ENCODE measurements at places on chromosomes 2 and 18. TPM values are rescaled to one million over a fixed set of nuclear protein-coding genes. Genes with fewer than 3 reads are reported as not detected.

DNA sequence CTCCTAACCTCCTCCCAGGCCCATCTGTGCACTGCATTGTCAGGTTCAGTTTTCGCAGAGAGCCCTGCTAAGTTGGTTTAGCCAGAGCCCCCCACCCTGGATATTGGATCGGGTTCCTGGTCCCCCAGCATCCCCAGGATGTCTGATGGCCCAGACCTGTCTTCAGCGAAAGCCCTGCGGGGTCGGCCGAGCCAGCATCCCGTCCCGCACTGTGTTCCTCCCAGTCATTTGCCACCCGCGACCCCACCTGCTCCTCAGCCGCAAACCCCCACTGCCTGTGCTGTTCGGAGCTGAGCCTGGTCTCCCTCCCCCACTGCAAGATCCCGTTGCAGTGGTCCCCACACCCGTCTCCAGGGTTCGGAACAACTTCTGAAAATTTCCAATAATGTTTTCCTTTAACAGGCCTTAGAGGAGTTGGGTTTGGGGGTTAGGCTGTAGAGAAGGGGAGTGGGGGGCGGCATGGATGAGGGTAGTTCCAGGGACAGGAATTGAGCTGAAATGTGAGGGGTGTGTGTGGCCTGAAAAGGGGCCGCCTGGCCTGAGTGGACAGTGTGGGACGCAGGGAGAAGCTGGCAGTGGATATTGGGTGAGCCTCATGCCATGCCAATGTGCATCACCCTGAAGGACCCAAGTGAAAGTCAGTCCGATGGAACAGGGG lies 1.6 kb upstream of the COPS9 start:
- DNase-seq: no peak

- DNase-seq: no peak
Observed at GRCh38 chr2:234625626-234626250, 128.9 kb upstream of the ARL4C start.

DNA sequence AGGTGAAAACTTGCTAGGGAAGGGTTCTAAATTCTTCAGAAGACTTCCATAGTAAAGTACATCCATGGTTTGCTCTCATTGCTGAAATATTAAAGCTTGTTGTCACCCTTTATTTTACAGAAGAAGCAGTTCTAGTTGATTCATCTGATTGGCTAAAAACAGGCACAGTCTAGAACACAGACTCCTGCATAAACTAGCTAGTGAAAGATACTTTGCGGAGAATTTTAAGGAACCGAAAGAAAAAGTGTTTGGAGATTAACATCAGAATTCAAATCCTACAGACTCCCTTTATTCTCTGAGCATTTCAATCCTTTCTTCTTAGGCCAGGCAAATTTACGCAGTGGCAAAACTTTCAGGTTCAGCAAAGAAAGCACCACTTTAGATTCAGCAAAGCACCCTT lies 1076.5 kb upstream of the ZEB2 start:
- no peak for DNase-seq

GRCh38 chr18:9684881-9685614 lies 23.1 kb upstream of the RAB31 start:
- no peak for DNase-seq

The CFAP210 gene
- 1.0 TPM for total RNA-seq

The IL1F10 gene
- not detected for total RNA-seq

- no peak for DNase-seq
Observed at GRCh38 chr2:196399096-196399495, 227.7 kb upstream of the STK17B start.

The CDH2 gene
- total RNA-seq: 234 TPM

DNA sequence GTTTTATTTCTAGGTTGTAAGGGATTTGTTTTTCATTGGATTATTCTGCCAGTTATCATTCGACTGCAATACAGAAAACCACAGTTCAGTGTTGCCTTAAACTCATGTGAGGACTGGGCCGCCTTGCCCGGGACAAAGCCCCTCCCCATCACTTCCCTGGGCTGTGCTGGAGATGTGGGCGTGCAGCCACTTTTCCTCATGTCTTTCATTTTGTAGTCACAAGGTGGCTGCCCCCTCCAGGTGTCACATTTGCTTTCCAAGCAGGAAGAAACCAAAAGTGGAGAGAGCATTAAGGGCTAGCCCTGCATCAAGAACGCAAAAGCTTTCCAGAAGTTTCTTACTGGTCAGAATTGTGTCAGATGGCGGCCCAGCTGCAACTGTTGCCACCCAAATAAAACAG lies 492.5 kb upstream of the ID2 start:
- DNase-seq: no peak

Measured in neural crest cell (in vitro differentiated cells).